ENCODE measurements at places on chromosomes 12 and 14.

- DNase-seq, result no peak
Observed at GRCh38 chr14:24213866-24214662, 776 bp upstream of the CHMP4A start.

DNA sequence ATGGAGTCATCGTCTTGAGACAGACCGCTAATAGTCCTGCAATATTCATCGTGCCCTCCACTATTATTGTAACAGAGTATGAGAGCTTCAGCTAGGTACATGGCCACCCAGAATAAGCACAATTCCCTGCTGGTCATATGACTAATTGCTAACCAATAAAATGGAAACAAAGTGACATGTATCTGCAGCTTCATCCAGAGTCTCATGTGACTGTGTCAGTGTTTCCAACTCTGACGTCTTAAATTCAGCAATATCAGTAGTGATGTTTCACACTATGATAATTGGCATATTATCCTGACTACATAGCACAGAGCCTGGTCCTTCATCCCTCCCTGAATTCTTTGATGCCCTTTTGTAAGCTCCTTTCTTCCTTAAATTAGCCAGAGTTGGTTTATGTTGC is 167.4 kb downstream of the RPS29 start:
- DNase-seq, result no peak

DNA sequence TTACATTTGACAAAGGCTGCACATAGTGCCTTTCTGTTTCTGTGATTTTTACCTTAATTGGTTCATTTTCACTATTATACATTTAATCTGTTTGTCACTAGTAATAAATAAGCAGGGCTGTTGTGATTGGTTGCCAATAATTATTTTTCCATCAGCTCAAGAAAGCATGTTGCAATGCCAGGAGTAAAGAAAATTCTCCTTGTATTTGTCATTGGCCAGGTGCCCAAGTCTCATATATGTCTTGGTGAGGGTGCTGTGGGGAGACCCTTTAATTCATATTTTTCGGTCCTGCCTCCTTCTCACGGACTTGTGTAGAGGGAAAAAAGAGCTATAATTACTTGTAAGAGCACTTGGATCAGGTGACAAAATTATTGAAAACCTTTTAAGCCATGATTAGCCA is 108.0 kb downstream of the KITLG start:
- DNase-seq, result no peak

DNA sequence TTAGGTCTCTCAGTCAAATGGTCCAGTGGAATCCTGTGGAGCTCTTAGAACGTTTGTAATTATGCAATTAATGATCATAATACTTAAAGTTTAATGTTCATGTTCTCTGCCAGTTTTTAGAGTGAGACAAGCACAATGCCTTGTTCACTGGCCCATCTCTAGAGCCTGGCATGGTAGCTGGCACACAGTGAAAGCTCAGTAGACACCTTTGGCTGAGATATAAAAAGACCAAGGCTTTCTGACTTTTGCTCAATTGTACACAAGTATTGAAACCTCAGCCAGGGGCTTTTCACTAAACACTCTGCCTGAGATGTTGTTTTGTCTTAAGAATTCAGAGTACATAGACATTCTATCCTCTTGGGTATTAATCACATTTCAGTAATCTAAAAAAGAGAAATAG is 241.8 kb upstream of the ATP2B1 start:
- DNase-seq, result no peak

DNA sequence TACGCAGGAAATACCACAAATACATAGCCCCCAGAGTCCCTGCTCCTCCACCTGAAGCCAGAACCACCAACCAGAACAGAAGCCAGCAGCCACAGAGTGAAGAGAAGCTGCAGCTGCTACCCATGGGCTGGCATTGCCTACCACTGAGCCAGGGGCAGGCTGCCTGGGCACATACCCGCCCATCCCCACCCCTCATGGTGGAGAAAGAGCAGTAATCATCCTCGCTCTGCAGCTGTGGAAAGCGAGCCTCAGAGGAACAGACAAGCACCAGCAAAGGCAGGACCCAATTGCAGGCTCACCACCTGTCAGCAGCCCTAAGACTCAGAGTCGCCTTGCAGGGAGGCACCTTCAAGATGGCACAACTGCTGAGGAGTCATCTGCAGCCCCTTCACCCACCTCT is 11.2 kb upstream of the CD9 start:
- DNase-seq, result no peak

DNA sequence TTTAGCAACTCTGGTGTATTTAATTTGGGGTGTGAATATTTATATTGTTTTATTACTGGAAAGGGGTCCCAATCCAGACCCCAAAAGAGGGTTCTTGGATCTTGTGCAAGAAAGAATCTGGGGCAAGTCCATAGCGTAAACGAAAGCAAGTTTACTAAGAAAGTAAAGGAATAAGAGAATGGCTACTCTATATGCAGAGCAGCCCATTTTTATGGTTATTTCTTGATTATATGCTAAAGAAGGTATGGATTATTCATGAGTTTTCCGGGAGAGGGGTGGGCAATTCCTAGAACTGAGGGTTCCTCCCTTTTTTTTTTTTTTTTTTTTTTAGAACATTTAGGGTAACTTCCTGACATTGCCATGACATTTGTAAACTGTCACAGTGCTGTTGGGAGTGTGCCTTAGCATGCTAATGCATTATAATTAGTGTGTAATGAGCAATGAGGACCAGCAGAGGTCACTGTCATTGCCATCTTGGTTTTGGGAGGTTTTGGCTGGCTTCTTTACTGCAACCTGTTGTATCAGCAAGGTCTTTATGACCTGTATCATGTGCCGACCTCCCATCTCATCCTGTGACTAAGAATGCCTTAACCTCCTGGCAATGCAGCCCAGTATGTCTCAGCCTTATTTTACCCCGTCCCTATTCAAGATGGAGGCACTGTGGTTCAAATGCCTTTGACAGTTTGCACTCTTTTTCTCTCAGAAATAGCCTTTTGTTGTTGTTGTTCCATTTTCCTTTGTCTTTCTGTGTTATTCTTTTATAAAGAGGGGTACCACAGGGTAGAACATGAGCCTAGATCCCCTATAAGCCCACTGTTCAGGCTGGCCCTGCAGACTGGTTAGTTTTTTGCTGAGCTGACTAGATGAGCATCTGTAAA is 75.5 kb upstream of the DCD start:
- DNase-seq, result no peak

GRCh38 chr12:63823040-63823439 is 21.5 kb upstream of the SRGAP1 start:
- no peak for DNase-seq

GRCh38 chr14:69587389-69587788 is 12.7 kb upstream of the CCDC177 start:
- DNase-seq, result no peak

- no peak for DNase-seq
Observed at GRCh38 chr12:20629414-20630156, 65.5 kb upstream of the SLCO1C1 start.

- DNase-seq, result no peak
Observed at GRCh38 chr12:119631930-119632678, 35.8 kb upstream of the PRKAB1 start.

- DNase-seq, result no peak
Observed at GRCh38 chr14:105250008-105250366, 1.7 kb downstream of the BTBD6 start.

GRCh38 chr12:49976557-49976956 is 3.8 kb downstream of the AQP6 start:
- no peak for DNase-seq

GRCh38 chr12:29889737-29890136 is 106.0 kb upstream of the TMTC1 start:
- peak; percentile 58 for DNase-seq

DNA sequence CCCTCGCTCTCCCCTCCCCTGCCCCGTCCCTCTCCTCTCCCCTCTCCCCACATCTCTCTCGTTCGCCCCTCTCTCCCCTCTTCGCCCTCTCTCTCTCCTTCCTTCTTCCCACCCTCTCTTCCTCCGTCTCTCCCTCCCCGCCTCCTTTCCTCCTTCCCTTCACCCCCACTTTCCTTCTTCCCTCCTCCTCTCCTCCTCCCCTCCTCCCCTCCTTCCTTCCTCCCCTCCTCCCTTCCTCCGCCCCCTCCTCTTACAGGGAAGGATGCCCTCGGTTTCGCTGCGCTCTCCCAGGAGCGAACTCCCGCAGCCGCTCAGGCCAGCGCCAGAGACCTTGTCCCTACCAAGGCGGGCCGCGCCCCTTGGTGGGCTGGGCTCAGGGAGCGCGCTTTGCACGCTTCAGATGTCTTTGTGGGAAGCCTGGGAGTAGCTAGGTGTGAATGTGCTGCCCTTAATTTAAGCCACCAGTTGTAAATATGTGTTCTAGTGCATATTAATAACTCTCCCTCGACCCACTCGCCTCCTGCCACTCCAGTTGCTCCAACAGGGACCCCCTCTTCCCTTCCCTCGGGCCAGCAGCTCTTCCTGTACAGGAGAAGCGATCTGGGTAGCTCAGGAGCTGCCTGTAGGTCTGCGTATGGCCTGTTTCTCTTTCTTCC is 13.3 kb upstream of the MAP3K9 start:
- peak; percentile 56 for DNase-seq

DNA sequence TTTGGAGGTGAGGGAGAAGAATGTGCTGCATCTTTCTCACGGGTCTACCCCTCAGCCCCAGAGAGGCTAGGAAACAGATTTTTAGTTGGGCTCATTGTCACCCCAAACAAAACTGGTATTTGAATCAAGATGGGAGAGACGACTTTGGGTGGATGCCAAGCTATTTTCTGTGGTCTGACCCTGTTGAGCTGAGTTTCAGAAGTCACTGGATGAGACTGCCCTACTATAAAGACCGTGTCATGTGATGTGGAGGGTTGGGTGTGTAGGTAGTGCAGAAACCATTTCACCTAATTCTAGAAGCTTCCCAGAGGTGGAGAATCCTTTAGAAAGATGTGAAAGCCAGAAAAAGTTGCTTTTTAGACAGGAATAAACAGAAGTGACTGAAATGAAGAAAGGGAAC is 60.2 kb downstream of the IFT43 start:
- no peak for DNase-seq

DNA sequence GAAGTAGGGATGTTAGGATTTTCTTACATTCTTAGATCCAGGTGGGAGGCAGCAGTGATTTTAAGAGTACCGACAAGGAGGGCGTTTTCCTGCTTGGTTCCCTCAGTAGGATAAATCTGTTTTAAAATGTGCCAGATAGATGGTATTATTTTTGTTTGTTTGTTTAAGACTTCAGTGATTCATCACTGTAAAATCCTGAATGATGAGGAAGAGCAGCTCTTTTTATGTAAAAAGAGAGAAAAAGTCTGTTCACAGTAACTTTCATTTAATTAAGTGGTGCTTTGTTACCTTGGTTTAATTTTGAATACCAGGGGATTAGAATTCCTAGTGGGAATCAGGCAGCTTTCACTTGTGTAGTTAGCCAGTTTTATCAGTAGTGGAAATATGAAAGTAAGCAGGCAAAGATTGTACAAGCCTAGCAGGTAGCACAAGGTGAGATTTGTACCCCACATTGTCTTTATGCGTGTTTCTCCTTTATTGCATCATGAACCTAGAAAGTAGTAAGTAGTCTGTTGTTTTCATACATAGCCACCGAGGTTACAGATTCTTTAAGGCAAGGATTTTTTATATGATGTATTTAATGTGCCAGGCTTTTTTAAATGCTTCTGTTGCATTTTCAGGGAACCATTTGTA is 349.6 kb downstream of the CCDC91 start:
- no peak for DNase-seq

GRCh38 chr14:36690311-36691040 is 28.8 kb downstream of the PAX9 start:
- no peak for DNase-seq

DNA sequence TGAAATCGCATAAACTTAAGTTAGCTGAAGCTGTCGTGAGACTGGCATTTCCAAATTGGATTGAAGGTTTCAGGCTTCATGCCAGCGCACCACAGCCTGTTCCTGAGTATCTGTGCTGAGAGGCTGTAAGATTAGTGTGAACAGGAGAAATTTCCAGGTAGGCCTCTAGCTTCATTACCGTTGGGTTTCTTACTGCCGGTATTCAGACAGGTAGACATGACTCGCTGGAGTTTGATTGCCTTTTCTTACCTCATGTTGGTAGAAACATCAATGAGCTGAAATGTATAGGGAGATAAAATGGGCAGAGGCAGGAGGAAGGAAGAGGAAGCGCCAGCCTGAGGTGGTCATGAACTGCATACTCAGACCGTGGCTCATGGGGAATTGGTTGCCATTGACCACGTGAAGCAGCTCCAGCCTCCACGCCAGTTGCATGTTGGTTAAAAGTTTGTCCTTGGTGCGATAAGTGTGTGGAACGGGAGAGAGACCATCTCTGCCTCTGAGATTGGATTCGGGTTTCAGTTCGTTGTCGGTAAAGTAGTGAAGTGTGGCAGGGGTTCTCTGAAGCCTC is 42.3 kb upstream of the MMP17 start:
- no peak for DNase-seq

DNA sequence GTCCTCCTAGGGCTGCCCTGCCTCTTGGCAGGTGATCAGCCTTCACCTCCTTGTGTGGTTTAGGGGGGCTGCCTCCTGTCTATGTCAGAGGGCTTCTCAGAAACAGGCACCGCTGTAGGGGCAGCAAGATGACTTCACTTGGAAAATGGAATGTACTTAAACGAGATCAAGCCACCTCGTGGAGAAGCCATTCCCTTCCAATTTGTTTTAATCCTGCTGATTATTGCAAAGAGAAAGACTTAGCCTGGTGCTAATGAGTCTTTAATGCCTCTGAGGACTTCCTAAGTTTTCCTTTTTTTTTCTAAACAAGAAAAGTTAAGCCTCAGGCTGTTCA is 62.3 kb upstream of the RFLNA start:
- DNase-seq, result no peak

- DNase-seq, result no peak
Observed at GRCh38 chr14:55519473-55520080, 60.4 kb upstream of the KTN1 start.

DNA sequence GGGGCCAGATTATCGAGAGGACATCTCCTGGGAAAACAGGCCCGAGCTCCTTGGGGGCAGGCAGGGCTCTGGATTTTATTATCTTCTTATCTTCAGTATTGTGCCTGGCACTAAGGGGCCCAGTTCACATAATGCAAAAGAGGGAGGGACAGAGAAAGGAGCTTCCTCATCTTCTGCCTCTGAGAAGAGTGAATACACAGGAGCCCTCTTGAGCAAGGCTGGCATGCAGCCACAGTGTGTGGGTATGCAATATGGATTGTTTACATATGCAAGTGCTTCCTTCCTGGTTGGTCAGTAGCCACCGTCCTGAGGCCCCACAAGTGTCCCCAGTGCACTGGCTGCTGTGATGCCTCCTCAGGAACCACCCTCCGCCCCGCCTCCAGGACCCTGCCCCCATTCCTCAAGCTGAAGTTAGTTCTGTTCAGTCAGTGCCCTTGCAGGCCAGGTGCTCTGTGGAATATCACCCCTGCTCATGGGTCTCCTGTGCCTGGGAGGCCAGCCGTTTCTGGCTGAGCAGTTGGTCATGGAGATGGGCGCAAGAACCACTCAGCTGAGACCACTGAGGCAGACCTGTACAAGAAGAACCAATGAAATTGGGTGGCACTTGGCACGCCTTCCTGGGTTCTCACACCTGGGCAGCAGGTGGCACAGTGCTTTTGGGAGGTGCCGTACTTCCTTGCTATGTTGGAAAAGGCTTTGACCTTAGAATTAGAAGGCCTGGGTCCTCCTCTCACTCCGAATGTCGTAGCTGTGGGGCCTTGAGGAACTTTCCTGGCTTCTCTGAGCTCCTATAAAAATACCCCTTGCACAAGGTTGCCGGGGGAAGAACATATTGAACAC is 35.1 kb upstream of the ACTN1 start:
- no peak for DNase-seq

- DNase-seq, result no peak
Observed at GRCh38 chr12:56261503-56262232, 3.5 kb upstream of the ANKRD52 start.

- no peak for DNase-seq
Observed at GRCh38 chr14:104582005-104582404, 2.4 kb downstream of the C14orf180 start.
